ENCODE measurements at places on chromosomes 3 and 15.

GRCh38 chr3:50269460-50269859 lies 513 bp downstream of the SEMA3B start:
- DNase-seq: no peak

DNA sequence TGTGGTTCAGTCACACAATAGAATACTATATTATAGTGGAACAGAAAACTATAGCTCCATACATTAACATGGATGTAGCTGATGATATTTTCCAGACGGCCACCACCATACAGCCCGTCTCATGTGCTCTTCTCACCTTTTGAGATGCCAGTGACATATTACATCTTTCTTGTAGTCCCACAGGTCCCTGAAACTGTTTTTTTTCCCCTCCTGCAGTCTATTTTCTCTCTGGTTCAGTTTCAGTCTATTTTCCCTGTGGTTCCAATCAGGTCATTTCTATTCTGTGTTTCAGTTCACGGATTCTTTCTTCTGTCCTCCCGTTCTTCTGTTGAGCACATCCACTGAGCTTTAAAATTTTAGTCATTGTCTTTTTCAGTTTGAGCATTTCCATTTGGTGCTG lies 72.2 kb downstream of the PPCDC start:
- DNase-seq: no peak

GRCh38 chr15:45288947-45289346 lies 36.9 kb downstream of the SLC28A2 start:
- DNase-seq: no peak

GRCh38 chr3:42876940-42877720 lies 1.5 kb upstream of the CYP8B1 start:
- no peak for DNase-seq

DNA sequence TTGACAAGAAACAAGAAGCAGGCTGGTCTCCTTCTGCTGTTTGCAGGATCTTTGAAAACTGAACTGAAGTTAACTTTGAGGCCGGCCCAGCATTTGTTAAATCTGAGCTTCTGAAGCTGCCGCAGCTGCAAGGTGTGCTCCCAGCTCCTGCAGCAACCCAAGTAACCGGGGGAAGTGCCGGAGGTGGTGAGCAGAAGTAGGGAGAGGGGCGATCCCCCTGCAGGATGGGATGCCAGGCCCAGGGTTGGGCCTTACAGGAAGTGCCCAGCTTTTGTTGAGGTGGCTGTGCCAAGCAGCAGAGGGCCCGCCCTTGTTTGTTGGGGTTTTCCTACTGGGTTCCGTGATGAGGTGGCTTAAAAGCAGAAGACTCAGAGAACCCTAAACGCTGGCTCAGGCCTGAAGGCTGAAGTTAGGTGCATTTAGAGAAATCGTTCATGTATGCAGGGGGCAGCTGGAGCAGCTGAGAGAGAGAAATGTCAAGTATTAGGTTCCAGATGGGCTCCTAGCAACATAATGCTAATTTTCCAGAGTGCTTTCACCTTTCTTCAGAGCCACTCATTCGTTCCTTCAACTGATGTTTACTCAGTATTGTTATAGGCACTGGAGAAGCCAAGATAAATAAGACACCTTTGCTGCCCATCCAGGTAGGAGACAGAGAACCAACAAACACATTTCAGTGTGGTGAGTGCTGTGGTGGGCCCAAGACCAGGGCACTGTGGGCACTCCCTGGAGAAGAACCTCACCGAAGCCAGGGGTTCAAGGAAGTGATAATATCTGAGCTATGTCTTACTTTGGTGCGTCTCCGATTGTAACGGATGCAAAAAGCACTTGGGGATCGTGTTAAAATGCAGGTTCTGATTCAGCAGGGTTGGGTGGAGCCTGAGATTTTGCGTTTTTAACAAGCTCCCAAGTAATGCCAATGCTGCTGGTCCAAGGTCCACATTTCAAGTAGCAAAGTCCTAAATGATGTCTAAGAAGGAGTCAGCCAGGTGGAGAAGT lies 42.2 kb upstream of the PLCL2 start:
- DNase-seq: peak; percentile 35

DNA sequence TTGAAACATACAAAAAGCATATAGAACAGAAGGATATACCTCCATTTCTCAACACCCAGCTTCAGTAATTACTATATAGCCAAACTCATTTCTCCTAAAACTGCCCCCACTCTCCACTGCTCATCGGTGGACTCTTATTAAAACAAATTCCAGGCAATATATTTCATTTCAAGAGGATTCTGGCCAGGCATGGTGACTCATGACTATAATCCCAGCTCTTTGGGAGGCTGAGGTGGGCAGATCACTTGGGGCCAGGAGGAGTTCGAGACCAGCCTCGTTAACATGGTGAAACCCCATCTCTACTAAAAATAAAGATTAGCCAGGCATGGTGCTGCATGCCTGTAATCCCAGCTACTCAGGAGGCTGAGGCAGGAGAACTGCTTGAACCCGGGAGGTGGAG lies 40.9 kb downstream of the SNX4 start:
- no peak for DNase-seq

GRCh38 chr3:98731720-98732285 lies 31.3 kb upstream of the ST3GAL6 start:
- no peak for DNase-seq

- no peak for DNase-seq
Measured at GRCh38 chr15:93288728-93289294, 199.8 kb upstream of the RGMA start.

- no peak for DNase-seq
Measured at GRCh38 chr3:42830437-42831320, 21.4 kb downstream of the ACKR2 start.

DNA sequence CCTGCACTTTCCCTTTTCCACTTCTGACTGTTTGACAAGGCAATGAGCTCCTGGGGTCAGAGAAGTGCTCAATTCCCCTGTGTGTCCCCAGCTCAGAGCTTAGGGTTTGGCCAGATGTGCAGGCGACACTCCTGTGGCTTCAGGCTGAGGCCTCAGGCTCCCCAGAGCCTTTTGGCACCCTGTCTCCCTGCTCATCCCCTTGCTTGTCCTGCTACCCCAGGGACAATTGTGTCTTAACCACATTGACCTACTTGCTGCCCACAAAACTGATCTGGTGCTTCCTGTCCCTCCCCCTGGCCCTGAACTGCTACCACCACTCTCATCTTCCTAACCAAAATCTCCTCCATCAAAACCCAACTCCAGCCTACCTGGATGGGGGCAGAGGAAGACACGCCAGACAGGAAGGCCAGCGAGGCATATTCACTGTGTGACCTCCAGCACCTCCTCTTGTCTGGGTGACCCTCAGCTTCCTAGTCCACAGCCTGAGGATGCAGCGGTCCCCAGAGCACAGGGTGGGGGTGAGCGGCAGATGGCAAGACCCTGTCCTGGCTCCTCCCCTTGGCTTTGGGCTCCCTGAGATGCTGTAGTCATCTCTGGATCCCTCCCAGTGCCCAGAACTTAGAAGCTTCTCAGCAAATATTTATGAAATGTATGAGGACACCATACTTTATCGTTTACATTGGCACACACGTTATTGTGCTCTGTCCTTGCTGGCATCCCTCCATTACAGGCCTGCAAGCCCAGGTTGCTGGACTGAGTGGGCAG lies 98.9 kb upstream of the SLC6A6 start:
- no peak for DNase-seq

- DNase-seq: no peak
Measured at GRCh38 chr3:127324913-127325628, 37.2 kb upstream of the PRR20G start.

GRCh38 chr3:162765524-162765923 lies 1268.9 kb downstream of the OTOL1 start:
- DNase-seq: no peak

DNA sequence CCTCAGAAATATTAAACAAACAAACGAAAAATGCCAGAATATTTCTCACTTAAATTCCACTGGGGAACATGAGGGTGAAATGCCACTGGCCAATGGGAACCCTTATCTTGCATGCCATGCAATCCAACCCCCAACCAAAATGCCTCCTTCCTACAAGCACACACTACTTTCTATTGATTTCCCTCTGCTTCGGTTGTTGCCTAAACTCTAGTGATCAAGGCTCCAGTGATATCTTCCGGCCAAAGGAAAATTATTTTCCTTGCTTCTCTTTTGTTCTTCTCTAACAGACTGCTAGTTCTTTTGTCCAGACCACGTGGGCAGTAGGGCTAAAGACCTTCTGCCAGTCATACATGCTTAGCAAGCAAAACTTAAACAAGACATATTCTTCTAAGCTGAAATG lies 115.7 kb downstream of the TMCC1 start:
- no peak for DNase-seq

GRCh38 chr3:71994906-71995305 lies 210.0 kb upstream of the PROK2 start:
- no peak for DNase-seq

GRCh38 chr3:184359610-184360009 lies 1.8 kb downstream of the CLCN2 start:
- no peak for DNase-seq

Data from stimulated activated CD8-positive, alpha-beta memory T cell treated with anti-CD3 and anti-CD28 coated beads, Interleukin-7, amount 100 ng/mL, for 24 hours (primary cell).